Left ventricle myocardium inferior (tissue), 1 donor: ENCODE measurements at places on chromosomes 6 and 20. TPM values are rescaled to one million over a fixed set of nuclear protein-coding genes. Genes with fewer than 3 reads are reported as not detected.

The CEP85L gene
- 11.5 TPM for total RNA-seq

DNA sequence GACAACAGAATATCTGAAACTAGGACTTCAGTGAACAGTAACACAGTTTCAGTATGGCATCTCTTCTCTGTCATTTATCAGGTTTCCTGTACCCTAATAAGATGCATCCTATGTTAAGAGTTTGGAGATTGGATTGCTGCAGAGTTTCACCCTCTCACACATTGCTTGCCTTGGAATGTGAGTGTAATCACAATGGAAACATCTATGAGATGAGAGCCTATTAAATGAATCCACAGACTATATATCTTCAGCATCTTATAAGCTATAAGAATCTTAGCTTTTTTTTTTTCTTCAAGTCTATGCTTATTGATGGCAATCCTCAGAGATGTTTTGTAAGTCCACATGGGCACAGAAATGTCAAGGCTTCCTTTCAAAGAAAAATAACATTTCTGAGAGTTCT, 292.5 kb downstream of the PRKN start:
- H3K4me1 ChIP-seq, result no peaks in the 10 kb centered on the region
- no peaks in the 10 kb centered on the region for H3K36me3 ChIP-seq
- DNase-seq, result no peak
- H3K27me3 ChIP-seq, result no peaks in the 10 kb centered on the region
- no peak overlapping the region for H3K27ac ChIP-seq

GRCh38 chr6:159978291-159979135, 9.6 kb downstream of the IGF2R start:
- peak overlapping the region; percentile 82 for H3K27ac ChIP-seq
- DNase-seq, result no peak
- H3K27me3 ChIP-seq, result no peaks in the 10 kb centered on the region

GRCh38 chr6:44667668-44668390, 280.3 kb downstream of the CDC5L start:
- no peak overlapping the region for H3K4me3 ChIP-seq
- no peaks in the 10 kb centered on the region for H3K4me1 ChIP-seq

DNA sequence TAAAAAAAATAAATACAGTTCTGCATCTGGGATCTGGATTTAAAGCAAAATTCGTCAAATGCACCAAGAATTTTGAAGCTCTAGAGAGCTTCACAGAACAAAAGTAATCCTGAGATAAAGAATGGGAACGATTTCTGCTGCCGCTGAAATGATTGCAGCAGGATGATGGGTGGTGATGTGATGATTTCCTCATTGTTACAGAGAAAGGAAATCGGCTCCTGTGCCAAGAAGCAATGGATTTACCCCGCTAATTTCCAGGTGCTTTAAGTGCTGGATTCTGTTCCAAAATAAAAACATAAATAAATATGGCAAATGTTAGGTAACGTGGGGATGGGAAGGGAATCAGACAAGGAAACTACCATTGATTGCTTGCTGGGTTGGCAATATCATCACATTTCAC, 1067.9 kb upstream of the MAP3K7 start:
- DNase-seq, result no peak
- H3K27me3 ChIP-seq, result no peaks in the 10 kb centered on the region
- H3K4me3 ChIP-seq, result no peak overlapping the region
- H3K36me3 ChIP-seq, result no peaks in the 10 kb centered on the region

DNA sequence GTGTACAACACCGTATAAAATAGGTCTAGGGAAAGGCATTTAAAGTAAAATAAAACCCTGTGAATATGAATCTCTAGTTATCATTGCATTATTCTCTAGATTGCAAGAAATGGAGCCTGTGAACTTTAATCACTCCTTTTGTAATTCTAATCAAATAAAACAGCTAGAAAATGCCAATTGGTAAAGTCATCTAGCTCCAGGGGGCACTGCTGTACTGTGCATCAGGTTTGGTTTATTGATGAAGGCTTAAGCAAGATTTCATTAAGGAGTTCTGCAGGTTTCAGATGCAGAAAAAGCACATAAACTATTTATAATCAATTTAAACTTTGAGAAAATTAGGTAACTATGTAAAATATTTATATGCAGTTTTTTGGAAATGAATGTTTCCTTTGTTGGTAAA, 645.0 kb downstream of the PHF3 start:
- H3K27me3 ChIP-seq, result no peaks in the 10 kb centered on the region
- no peak for DNase-seq
- no peak overlapping the region for H3K4me3 ChIP-seq
- H3K36me3 ChIP-seq, result no peaks in the 10 kb centered on the region
- no peaks in the 10 kb centered on the region for H3K4me1 ChIP-seq
- no peak overlapping the region for H3K27ac ChIP-seq
